Calu3 (cell line): ENCODE measurements at places on chromosomes 12 and 14.
A peak's percentile ranks its signal among the peaks of the same experiment; 100 is the strongest.

DNA sequence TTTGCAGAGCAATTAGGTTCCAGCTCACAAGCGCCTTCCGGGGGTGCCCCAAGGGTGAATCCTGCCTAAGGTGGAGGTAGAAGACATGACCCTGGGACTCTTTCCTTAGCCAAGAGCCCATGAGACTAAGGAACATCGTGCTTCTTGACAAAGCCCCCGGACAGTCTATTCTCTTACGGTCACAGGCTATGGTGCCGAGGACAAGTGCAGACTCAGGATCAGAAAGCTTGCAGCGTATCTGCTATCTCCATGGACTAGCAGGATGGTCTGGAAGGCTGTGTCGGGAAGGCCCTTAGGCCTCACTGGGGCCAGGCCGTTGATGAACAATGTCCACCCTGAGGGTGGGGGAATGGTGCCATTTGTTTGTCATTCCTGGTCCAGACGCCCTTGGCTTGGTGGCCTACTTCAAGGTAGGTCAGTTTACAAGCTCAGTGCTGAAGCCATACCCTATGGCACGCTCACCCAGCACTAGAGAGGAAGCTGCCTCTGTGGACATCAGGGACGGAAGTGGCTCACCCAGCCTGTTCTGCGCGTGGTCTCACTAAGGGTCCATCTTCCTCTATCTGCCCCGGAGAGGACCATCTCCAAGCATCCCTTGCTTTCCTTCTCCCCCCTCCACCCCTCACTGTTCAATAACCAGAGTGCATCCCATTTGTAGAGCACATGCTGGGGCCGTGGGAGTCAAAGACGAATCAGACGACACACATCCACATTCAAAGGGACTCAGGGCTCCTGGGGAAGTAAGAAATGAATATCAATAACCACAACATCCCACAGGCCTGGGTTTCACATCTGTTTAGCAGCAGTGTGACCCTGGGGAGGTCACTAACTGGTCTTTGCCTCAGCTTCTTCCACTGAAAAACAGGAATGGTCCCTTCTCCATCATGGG lies 45.0 kb upstream of the IQSEC3 start:
- H3K27ac ChIP-seq = no peak overlapping the region
- H3K36me3 ChIP-seq = no peaks in the 10 kb centered on the region
- no peaks in the 10 kb centered on the region for H3K27me3 ChIP-seq
- DNase-seq = no peak

GRCh38 chr12:49894751-49895148 lies 8.9 kb downstream of the FAIM2 start:
- no peaks in the 10 kb centered on the region for H3K36me3 ChIP-seq
- peaks cover 32% of the 10 kb centered on the region for H3K27me3 ChIP-seq
- H3K4me3 ChIP-seq = no peak overlapping the region
- no peak overlapping the region for H3K27ac ChIP-seq
- no peak for DNase-seq
- peaks cover 15% of the 10 kb centered on the region for H3K4me1 ChIP-seq

DNA sequence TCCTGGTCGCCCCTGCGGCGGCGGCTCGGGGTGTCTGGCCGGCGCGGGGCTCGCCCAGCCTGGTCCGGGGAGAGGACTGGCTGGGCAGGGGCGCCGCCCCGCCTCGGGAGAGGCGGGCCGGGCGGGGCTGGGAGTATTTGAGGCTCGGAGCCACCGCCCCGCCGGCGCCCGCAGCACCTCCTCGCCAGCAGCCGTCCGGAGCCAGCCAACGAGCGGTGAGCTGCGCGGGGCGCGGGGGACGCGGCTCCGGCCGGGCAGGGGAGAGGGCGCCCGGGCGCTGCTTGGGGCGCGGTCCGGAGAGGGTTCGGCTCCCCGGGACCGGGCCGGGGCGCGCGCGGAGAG lies at the start of gene LGALS3:
TSS of gene LGALS3 (plus strand) at position 167 of the 342 bp plus-strand sequence. CDS start 8,122 bp downstream, outside the sequence.
- H3K36me3 ChIP-seq = peaks cover 68% of the 10 kb centered on the region
- DNase-seq = peak; percentile 83
- peaks cover 42% of the 10 kb centered on the region for H3K4me1 ChIP-seq
- H3K4me3 ChIP-seq = peak within 1 kb of the TSS; percentile 80
- H3K27ac ChIP-seq = peak within 1 kb of the TSS; percentile 93

GRCh38 chr14:104587641-104588040 lies 8.1 kb downstream of the C14orf180 start:
- peaks cover 74% of the 10 kb centered on the region for H3K27me3 ChIP-seq
- DNase-seq = no peak
- H3K36me3 ChIP-seq = no peaks in the 10 kb centered on the region

- no peak for DNase-seq
- no peaks in the 10 kb centered on the region for H3K4me1 ChIP-seq
- no peaks in the 10 kb centered on the region for H3K36me3 ChIP-seq
- H3K27ac ChIP-seq = no peak overlapping the region
- no peak overlapping the region for H3K4me3 ChIP-seq
Observed at GRCh38 chr14:90681929-90682328, 134.3 kb downstream of the TTC7B start.

GRCh38 chr12:105030820-105031807 lies 45.0 kb downstream of the NOPCHAP1 start:
- peak overlapping the region; percentile 1 for H3K4me3 ChIP-seq
- H3K36me3 ChIP-seq = peaks cover 21% of the 10 kb centered on the region
- H3K27me3 ChIP-seq = no peaks in the 10 kb centered on the region
- DNase-seq = no peak

DNA sequence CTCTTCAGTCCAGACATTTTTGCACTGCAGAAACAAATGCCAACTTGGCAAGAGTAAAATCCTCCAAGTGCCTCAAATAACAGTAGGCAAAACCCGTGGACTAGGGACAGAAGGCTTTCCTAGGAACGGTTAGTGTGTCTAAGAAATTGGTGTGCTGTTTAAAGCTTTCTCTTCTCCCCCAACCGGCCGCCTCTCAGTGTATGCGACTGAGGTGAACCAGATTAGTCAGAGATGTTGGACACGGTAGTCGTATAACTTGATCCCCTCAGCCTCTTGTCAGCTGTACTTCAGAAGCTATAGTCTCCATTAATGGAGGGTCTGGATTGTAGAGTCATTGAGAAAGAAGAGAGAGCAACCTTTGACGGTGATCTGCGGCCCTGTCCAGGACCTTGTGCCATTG lies 21.7 kb downstream of the PPFIBP1 start:
- H3K4me3 ChIP-seq = no peak overlapping the region
- DNase-seq = no peak
- H3K36me3 ChIP-seq = peaks cover 15% of the 10 kb centered on the region
- H3K4me1 ChIP-seq = peaks cover 40% of the 10 kb centered on the region
- H3K27me3 ChIP-seq = no peaks in the 10 kb centered on the region

- no peak overlapping the region for H3K4me3 ChIP-seq
- peaks cover 16% of the 10 kb centered on the region for H3K36me3 ChIP-seq
- no peak for DNase-seq
- no peak overlapping the region for H3K27ac ChIP-seq
Observed at GRCh38 chr12:71683633-71684032, 2.2 kb upstream of the TMEM19 start.

DNA sequence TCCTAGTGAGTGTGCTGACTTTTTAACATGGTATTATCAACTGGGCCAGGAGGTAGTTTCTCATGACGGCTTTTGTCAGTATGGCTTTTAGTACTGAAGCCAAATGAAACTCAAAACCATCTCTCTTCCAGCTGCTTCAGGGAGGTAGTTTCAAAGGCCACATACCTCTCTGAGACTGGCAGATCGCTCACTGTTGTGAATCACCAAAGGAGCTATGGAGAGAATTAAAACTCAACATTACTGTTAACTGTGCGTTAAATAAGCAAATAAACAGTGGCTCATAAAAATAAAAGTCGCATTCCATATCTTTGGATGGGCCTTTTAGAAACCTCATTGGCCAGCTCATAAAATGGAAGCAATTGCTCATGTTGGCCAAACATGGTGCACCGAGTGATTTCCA lies 141.1 kb downstream of the HMGA2 start:
- DNase-seq = no peak
- H3K4me3 ChIP-seq = no peak overlapping the region
- no peaks in the 10 kb centered on the region for H3K27me3 ChIP-seq
- H3K36me3 ChIP-seq = peaks cover 14% of the 10 kb centered on the region

DNA sequence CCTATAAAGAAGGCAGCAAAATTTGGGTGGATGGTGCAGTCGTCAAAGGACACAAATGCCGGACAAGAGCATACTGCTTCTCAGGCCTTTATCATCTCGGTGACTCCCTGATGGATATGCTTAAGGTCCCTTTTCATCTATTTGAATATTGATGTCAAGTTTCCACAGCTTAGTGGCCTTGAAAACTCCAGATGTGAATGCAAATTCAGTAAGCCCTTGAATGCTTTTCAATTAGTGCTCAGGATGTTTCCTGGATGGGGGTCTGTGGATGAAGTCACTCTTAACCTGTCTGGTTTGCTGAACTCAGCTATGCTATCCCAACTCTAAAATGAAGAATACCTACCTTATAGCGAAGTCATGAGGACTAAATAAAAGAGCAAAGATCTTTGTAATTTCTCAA lies 10.7 kb downstream of the REM2 start:
- H3K4me3 ChIP-seq = no peak overlapping the region
- no peaks in the 10 kb centered on the region for H3K36me3 ChIP-seq
- H3K4me1 ChIP-seq = peaks cover 10% of the 10 kb centered on the region
- H3K27me3 ChIP-seq = no peaks in the 10 kb centered on the region
- DNase-seq = no peak

GRCh38 chr12:103868215-103868614 lies 27.2 kb upstream of the NT5DC3 start:
- H3K27me3 ChIP-seq = no peaks in the 10 kb centered on the region
- no peak overlapping the region for H3K4me3 ChIP-seq
- H3K36me3 ChIP-seq = no peaks in the 10 kb centered on the region
- no peaks in the 10 kb centered on the region for H3K4me1 ChIP-seq
- no peak for DNase-seq

GRCh38 chr14:26622611-26623010 lies 24.8 kb upstream of the NOVA1 start:
- no peaks in the 10 kb centered on the region for H3K27me3 ChIP-seq
- no peaks in the 10 kb centered on the region for H3K36me3 ChIP-seq
- no peak for DNase-seq
- H3K27ac ChIP-seq = no peak overlapping the region
- H3K4me1 ChIP-seq = no peaks in the 10 kb centered on the region

DNA sequence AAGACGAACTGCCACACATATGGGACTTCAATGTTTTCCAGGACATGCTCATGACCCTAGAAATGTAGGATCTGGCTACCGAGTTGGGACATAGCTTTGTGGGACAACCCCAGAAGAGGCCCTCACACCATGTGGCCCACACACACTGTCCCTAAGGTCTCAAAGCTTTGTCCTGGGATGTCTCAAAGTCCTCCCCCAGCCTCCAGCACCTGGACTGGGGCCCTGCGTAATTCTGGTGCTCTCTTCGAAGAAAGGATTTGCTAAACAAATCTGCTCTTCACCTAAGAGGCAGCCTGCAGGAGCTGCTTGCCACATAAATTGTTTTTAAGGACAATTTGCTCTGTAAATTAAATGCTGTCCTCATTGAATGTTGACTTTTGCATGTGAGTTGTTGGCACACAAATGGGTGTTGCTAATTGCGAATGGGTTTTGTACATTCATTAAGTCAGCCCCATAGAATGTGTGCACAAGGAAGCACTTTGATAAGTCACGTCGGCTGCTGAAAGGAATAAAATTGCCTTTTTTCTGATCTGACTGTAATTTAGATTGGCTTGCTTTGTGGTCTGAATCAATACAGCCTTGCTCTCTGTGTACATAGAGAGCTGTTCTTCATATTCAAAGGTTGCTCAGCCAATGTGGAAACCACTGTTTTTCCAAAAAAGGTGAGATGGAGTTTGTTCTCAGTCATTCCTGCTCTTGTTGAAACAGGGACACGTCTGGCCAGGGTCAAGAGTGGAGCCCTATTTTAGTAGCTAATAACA lies 161.6 kb upstream of the PWP1 start:
- H3K4me1 ChIP-seq = no peaks in the 10 kb centered on the region
- no peaks in the 10 kb centered on the region for H3K36me3 ChIP-seq
- H3K27me3 ChIP-seq = peaks cover 27% of the 10 kb centered on the region
- DNase-seq = no peak
- no peak overlapping the region for H3K4me3 ChIP-seq

- peak overlapping the region; percentile 3 for H3K4me3 ChIP-seq
- no peak for DNase-seq
- peaks cover 37% of the 10 kb centered on the region for H3K4me1 ChIP-seq
- no peaks in the 10 kb centered on the region for H3K27me3 ChIP-seq
- no peak overlapping the region for H3K27ac ChIP-seq
- no peaks in the 10 kb centered on the region for H3K36me3 ChIP-seq
Observed at GRCh38 chr12:46461459-46461858, 88.9 kb upstream of the SLC38A2 start.

DNA sequence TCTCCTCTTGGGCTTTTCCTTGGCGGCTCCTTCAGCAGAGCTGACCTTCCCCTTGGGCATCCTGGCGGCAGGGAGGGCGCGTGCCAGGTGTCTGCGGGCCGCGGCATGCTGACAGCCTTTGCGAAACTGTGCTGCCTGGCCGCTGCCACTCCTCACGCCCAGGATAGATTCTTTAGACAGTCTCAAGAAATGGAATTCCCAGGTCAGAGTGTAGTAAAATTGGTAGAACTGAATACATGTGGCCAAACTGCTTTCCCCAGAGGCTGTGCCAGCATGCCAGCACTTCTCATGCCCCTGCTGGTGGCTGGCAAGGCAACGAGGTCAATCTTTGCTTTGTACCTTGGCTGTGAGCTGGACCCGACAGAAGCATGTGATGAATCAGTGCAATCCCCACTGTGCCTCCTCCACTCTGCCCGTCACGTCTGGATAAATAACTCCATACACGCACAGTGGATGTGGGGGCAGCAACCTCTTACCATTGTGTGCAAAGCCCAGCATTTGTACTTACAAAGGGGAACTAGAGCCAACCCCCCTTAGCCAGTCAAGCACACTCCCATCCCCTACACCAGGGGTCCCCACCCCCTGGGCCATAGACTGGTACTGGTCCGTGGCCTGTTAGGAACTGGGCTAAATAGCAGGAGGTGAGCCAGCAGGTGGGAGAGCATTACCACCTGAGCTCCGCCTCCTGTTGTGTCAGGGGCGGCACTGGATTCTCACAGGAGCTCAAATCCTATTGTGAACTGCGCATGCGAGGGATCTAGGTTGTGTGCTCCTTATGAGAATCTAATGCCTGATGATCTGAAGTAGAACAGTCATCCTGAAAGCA lies 90.9 kb downstream of the ACTN1 start:
- no peaks in the 10 kb centered on the region for H3K4me1 ChIP-seq
- H3K4me3 ChIP-seq = no peak overlapping the region
- no peaks in the 10 kb centered on the region for H3K27me3 ChIP-seq
- peaks cover 78% of the 10 kb centered on the region for H3K36me3 ChIP-seq
- no peak overlapping the region for H3K27ac ChIP-seq

DNA sequence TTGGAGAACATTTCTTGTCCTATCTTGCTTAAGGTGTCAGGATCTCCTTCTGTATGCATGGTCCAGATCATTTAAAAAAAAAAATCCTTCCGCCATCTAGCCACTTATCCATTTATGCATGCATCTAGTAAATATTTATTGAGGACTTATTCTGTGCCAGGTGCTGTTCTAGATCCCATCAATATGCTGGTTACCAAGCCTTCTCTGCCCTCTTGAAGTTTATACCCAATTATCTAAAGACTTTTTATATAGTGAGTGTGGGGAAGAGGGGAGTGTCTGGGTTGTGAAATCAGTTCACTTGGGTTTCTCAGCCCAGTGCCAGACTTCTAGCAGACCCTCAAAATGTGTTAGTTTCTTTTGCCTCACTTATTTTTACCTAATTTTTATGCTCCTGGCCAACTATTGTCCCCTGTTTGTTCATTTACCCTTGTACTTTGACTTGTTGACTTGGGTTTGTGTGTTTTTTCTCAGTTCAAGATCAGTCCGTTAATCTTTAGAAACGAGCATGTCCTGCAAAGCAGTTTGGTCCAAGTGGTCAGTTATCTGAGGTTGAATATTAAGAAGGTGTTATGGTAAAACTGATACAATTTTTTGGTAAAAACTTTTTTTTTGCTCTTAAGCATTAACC lies 488.9 kb downstream of the PCNX1 start:
- H3K27me3 ChIP-seq = no peaks in the 10 kb centered on the region
- H3K4me3 ChIP-seq = no peak overlapping the region
- no peaks in the 10 kb centered on the region for H3K36me3 ChIP-seq
- no peak for DNase-seq
